Stimulated activated naive CD8-positive, alpha-beta T cell treated with anti-CD3 and anti-CD28 coated beads, Interleukin-15, Interleukin-2, amounts not matched to agents 100 U/mL and 50 U/mL, for 24 hours (primary cell): ENCODE measurements at places on chromosomes 6 and 20.
A peak's percentile ranks its signal among the peaks of the same experiment; 100 is the strongest.

- no peak for DNase-seq
Observed at GRCh38 chr20:17887331-17888030, 81.1 kb downstream of the SNX5 start.

DNA sequence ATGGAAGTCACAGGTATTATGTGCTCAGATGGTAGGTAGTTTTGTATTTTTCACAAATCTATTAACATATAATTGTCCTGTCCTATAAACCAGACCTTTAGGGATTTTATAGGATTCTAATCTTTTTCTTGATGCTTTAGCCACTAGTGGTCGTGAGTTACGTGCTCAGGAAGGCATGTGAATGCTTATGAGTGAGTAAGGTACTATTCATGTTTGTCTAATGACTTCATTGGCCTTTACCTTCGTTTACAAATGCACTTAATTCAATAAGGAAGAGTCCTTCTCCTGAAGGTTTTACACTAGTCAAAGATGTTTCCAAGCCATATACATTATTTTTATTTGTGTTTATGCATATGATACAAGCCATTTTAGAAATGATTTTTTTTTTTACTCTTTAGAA is 23.0 kb downstream of the PACRG start:
- no peak for DNase-seq

GRCh38 chr6:153051801-153052200 is 49.3 kb upstream of the MTRF1L start:
- DNase-seq = no peak

DNA sequence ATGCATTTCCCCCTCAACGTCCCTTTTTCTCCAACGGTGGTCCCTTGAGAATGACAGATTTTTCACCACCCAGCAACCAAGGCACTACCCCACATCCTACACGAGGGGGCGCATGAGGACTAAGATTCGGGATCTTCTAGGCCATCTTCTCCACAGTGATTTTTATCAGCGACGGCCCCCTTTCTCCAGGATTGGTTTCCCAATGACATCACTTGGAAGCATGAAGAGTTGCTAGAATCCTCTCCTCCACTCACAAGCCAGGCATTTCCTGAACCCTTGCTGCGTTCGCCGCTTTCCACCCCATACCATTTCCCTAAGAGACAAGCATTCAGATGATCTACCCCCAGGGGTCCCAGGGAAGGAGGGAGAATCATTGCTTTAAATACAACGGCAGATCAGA is 252.0 kb downstream of the HIVEP2 start:
- DNase-seq = peak; percentile 75

GRCh38 chr20:61090541-61090940 is 161.5 kb upstream of the CDH4 start:
- no peak for DNase-seq

DNA sequence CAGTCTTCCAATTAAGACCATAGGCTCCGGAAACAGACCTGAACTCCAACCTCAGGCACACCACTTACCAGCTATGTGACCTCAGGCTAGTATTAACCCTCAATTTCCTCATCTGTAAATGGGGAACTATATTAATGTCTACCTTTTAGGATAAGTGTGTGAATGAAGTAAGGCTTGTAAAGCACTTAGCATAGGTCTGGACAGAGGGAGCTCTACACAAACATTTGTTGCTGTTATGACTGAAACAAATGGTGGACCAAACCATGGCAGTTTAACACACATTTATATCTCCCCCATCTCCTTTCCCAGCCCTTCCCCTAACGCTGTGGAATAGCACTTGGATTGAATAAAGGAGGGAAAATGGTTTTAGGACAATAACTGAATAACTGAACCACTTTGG is 48.7 kb downstream of the TSHZ2 start:
- no peak for DNase-seq

GRCh38 chr6:117817499-117817898 is 89.6 kb upstream of the SLC35F1 start:
- no peak for DNase-seq

- peak; percentile 82 for DNase-seq
Observed at GRCh38 chr6:135180542-135181332, at the start of gene MYB. Gene MYB (plus strand): TSS chr6:135181308. CDS start chr6:135181514, 206 bp downstream.

GRCh38 chr6:30493643-30494250 is 4.4 kb downstream of the HLA-E start:
- DNase-seq = peak; percentile 70

- no peak for DNase-seq
Observed at GRCh38 chr20:9613871-9614270, 99.5 kb downstream of the LAMP5 start.

DNA sequence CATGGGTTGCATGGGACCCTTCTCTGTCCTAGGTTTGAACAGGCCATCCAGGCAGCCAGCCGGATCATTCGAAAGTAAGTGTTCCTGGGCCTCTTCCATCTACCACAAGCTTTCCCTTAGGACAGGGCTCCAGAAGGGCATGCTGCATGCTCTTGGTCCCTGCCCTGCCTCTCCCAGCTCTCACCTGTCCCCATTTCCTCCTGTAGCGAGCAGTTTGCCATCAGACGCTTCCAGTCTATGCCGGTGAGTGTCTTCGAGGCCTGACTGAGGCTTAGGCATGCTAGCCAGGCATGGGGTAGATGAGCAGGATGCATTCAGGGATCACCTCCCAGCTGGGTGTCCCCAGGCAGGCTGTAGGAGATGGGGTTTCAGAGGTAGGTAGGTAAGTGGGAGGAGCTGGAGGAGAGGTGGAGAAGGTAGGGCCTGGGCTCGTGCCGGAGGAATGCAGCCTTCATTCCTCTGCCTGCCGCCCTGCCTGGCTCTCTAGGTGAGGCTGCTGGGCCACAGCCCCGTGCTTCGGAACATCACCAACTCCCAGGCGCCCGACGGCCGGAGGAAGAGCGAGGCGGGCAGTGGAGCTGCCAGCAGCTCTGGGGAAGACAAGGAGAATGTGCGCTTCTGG is 4.3 kb downstream of the CDC25B start:
- no peak for DNase-seq

GRCh38 chr6:53718597-53719460 is 53.3 kb upstream of the KLHL31 start:
- DNase-seq = peak; percentile 12

GRCh38 chr6:41597246-41598000 is 40.8 kb upstream of the MDFI start:
- no peak for DNase-seq

GRCh38 chr20:23050076-23050838 is 785 bp upstream of the THBD start:
- no peak for DNase-seq

DNA sequence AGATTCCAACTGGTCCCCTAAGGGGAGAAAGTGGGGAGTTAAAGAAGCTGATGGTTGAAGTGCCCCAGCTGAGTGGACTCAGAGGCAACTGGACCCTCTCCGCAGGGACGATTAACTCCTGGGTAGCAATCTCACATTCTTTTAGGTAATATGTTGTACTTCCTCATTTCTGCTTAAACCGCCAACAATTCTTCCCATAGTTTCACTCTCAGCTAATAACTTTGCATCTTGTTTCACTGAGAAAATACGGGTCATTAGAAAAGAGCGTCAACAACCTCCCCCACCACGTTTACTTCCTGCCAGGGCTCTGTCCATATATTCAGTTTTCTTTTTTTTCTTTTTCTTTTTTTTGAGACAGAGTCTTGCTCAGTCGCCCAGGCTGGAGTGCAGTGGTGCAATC is 39.5 kb upstream of the CHD6 start:
- no peak for DNase-seq

- DNase-seq = no peak
Observed at GRCh38 chr20:47533518-47534062, 31.9 kb downstream of the NCOA3 start.

DNA sequence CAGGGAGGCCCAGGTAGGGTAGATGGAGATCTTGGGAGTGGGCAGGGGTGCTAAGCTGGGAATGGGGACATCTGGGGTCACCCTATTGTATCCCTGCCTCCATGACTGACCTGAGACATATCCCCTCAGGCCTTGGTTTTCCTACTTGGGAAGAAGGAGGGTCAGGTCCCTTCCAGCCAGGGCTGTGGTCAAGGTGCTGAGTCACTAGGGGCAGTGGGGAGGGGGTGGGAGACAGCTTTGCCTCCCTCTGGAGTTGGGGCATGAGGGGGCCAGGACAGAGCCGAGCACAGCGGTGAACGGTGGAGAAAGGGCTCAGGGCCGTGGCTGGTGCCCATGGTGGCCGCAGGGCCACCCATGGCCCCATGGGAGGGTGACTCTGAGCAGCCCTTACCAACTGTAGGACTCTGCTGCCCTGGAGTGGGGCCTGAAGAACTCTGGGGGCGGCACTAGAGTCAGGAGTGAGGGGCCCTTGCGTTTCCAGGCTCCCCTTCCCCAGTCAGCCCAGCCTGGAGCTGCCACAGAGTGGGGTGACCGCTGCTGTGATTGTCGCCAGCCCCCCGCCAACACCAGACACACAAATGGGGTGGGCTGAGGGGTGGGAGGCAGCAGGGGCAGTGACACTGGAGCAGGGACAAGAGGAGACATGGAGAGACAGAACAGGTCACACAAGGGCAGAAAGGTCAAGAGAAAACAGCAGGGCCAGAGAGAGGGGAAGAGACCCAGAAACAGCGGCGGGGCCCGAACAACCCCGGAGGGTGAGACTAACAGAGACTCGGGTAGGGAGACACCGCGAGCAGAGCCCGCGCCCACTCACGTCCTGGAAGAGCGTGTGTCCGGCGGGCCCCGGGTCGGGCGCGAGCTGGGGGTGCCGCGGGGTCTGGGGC is 576 bp downstream of the NECAB3 start:
- DNase-seq = no peak
